ENCODE measurements at places on chromosomes 6 and 20.
A peak's percentile ranks its signal among the peaks of the same experiment; 100 is the strongest.

DNA sequence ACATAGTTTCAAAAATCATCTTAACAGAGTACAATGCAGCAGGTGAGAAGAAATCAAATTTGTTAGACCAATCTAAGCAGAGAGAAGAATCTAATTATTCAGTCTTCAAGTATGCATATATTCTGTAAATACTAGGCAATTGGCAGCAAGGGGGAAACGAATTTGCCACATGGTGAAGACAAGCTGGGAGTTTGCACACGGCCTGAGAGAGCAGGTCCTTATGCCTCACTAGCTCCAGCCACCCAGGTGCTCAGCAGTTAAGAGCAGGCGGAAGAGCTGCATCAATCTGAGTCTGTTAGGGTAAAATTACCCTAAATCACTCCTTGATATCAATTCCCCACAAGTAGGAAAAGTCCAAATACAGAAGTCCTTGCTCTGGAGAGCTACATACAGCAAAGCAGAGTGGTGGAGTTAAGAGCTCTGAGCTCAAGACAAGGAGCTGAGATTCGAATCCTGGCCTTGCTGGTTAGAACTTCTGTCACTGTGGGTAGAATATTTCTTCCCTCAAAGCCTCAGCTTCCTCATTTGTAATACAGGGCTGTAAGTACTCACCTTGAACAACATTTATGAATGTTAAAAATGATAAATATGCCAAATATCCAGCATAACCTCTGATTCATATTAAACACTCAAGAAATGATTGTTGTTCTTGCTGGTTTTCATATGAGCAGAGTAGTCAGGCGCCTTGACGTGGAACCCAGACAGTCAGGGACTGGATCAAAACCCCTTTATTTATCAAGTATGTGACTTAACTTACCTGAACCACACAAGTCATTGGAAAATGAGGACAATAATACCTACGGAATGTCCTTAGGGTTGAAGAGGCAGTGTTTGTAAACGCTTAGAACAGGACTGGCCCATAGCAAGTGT, 444.2 kb downstream of the CDH26 start:
- DNase-seq = no peak

GRCh38 chr6:13908955-13909381, 15.8 kb upstream of the RNF182 start:
- peak; percentile 35 for DNase-seq

DNA sequence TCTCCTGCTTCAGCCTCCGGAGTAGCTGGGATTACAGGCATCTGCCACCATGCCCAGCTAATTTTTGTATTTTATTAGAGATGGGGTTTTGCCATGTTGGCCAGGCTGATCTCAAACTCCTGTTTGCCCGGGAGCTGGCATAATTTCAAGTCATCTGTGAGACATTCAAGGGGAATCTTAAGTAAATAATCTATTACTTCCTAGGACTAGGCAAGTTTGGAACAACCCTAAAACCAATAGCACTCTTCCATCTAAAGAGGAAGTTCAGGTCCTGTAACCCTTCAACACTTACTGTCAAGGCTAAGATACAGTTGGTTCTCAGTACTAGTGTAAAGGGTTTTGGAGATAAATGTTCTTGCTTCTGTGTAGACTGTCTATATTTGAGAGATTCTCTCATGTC, 267.8 kb upstream of the IRAK1BP1 start:
- no peak for DNase-seq

- no peak for DNase-seq
Observed at GRCh38 chr6:8066108-8066507, 1.9 kb upstream of the BLOC1S5 start.

DNA sequence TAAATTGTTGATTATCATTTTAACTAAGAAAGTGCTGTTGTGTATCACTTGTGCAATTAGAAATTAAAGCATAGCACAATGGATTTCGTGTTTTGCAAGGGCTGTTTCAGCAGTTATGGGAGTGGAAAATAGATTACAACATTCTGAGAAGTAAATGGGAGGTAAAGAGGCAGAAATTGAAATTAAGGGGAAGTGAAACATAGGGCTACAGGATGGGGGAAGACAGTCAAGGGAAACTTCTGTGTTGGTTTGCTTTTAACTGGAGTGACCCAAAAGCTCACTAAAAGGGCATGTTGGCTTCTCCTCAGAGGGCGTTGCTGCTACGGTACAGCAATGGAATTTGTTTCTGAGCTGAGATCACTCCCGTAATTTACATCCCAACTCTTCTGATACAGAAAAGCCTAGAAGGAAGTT, 147.5 kb downstream of the BCAS1 start:
- no peak for DNase-seq

- no peak for DNase-seq
Observed at GRCh38 chr6:106731144-106731842, 101.9 kb downstream of the QRSL1 start.

- DNase-seq = no peak
Observed at GRCh38 chr20:10536531-10536930, 101.4 kb downstream of the SLX4IP start.

DNA sequence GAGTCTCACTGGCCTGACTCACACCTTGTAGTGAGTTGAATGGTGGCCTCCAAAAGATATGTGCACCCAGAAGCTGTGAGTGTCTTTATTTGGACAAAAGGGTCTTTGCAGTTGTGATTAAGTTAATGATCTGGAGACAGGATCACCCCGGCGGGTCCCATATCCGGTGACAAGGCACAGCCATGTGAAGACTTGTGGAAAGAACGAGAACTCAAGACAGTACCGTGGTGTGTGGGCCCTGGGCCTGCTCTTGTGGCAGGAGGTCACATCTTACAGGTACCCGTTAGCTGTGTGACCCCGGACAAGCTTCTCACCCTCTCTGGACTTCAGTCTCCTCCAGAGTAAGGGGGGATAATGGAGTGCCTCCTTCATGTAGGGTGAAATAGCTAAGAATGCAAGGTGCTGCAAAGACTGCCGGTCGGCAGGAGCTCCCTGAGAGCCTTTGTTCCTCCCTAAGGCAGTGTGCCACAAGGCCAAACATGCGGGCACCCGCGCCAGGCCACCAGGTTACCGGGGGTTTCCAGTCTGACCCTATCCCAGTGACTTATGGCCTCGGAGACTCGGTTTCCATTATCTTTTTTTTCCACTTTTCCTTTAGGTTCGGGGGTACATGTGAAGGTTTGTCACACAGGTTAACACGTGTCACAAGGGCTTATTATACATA, 39.2 kb downstream of the CDH4 start:
- DNase-seq = no peak

DNA sequence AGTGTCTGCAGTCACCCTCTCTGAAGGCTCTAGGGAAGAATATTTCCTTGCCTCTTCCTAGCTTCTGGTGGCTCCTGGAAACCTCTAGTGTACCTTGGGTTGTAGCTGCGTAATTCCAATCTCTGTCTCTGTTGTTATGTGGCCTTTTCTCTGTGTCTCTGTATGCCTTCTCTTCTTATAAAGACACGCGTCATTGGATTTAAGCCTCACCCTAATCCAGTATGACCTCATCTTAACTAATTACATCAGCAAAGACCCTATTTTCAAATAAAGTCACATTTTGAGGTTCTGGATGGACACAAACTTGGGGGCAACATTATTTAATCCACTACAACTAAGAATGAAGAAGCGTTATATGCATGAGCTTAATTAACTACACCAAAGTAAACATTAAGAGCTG, 111.4 kb upstream of the ZNF184 start:
- no peak for DNase-seq

DNA sequence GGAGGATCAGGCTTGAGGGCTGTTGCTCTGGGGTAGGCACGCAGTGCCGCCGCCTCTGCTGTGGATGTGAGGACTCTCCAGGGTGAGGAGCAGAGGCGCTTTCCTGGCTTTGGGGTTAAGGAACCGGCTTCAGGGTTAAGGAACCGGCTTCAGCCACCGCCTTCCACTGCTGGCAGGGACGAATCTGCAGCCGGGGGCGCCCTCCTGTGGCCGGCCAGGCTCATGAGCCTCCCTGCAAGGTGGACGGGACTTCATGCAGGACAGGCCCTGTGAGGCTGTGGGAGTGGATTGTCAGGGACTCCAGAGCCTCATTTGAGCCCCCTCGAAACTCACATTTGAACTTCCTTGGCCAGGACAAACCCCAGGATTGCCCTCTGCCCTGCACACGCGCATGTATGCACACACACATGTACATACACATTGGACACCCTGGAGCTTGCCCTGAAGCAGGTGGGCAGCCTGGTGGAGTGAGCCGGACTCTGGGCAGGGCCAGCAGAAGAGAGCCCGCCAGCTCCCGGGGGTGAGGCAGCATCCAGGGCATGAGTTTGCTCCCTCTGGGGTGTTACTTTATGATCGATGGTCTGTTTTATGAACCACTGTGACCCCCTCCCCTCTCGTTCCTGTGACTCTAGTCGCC, 146.9 kb downstream of the PHACTR3 start:
- peak; percentile 41 for DNase-seq

GRCh38 chr20:50575865-50576720, 65.9 kb downstream of the PTPN1 start:
- peak; percentile 73 for DNase-seq

GRCh38 chr20:57662456-57663240, 42.4 kb upstream of the ZBP1 start:
- DNase-seq = peak; percentile 12

GRCh38 chr6:88880021-88880420, 83.4 kb downstream of the RNGTT start:
- DNase-seq = no peak

GRCh38 chr6:19836799-19837510, at the start of gene ID4:
ID4 (plus strand) TSS chr6:19837370; CDS start chr6:19837755, 385 bp downstream.
- peak; percentile 80 for DNase-seq

DNA sequence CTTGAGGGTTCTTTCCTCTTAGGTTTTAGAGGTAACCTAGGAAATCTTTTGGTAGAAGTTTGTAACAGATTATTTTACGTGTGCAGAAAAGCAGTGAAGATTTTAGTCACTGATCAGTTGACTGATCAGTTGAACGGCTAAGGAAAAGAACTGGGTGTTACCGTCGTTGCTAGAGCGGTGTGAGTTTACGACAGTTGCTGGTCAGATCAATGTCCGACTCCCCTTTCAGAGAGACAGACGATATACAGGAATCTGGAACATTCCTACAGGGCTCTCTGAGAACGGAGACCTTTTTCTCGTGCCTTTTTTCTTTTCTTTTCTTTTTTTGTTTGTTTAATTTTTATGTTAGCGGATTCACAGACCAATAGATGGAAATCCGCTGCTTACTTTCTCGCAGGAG, 132.1 kb upstream of the ZNF184 start:
- DNase-seq = no peak

- DNase-seq = no peak
Observed at GRCh38 chr6:39821742-39822532, 29.8 kb downstream of the DAAM2 start.

DNA sequence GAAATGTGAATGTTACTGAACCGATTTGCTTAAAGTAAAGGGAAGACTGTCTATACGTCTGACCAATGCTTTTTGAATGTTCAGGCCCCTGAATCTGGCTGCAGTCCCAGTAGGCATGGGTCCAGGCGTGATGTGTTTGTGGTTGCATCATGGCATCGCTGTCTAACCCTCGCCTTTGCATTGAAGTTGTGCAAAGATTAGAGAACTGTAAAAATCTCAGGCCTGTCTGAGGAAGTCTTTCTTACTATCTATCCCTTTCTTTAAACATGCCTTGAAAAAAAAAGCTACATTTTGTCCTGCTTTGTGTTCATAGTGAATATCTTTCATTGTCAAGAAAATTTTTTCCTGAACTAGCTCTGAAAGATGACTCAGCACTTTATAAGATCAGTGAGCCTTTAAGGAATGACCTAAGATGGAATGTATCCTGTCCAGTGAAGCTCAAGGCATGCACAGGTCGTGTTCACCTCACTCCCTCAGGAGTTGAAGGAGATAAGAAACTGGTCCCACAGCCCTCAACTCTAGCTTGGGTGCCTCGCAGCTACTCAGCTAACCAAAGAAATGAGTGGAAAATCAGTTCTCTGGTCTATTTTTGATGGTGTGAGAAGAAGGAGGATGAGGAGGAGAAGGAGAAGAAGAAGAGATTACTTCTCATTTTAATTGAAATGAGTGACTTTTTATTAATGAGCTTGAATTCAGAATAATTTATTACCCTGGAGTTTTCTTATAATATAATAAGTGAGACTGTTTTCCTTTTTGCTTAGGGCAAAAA, 48.6 kb downstream of the TPD52L1 start:
- DNase-seq = no peak

DNA sequence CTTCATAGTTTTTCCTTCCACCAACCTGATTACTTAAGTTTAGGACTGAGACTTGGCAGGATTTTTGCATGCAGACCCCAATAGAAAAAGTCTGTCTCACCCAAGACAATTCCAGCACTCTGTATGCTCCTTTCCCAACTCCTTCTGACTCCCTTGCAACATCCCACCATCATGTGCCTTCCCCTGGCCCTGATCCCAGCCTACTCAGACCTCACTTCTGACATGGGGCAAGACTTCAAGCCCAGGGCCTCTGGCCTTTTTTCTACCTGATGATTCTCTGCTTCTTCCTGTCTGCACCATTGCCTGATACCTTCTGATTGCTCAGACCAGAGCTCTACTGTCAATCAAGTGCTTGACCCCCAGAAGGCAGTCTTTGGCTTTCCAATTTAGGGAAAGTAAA, 96.6 kb downstream of the HAO1 start:
- DNase-seq = no peak

DNA sequence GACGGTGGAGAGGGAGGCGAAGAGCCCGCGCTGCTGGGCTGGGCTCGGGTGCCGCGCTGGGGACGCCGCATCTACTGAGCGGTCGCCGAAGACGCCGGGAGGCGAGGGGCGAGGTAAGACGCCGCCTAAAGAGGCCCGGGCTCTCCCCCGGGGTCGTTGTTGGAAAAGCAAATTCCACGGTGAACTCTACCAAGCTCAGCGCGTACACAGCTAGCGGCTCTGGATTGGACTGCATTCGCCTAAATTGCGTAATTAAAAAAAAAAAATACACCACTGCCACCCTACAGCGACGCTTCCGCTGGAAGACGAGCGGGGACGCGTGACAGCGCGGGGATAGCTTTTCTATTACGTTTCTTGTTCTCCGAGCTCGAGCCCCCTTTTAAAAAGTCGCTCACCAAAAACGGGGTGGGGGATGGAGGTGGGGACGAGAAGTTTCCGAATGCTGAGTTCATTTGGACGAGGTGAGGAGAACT, 92.0 kb upstream of the PRDM1 start:
- no peak for DNase-seq

DNA sequence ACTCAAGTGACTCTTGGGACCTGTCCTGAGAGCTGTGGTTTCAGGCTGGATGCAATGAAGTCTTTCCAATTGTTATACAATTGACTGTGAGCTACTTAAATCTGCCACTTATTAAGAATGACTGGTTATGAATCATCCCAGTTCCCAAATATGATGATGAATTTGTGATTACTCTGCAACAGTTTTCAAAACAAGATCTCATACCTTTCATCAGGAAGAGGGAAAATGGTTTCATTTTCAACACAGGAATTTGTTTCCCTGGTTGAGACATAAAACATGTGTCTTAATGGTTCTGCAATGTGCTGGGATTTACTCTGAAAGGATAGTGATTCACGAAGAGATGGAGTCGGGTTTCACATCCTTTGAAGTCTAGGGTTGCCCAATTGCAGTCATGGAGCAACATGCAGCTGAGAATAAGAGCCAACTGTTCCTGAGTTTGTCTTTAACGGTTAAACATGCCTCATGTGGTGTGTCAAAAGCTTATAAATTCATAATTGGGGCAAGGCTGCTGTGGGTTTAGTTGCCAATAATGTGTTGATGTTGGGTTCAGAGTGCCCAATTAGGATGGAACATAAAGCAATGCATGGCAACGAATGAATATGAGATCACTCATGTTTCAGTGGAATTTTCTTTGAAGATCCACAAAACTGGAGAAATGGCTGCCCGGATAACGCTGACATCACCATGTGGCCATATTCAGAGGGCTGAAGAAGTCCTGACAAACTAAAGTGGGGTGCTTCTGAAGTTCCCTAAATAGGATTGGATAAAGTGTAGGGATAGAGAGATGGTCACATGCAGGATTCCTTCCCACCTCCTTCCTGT, 41.0 kb downstream of the CYP24A1 start:
- no peak for DNase-seq

GRCh38 chr6:111757342-111757741, 115.9 kb downstream of the FYN start:
- no peak for DNase-seq
